ENCODE measurements at places on chromosomes 1 and 21.

DNA sequence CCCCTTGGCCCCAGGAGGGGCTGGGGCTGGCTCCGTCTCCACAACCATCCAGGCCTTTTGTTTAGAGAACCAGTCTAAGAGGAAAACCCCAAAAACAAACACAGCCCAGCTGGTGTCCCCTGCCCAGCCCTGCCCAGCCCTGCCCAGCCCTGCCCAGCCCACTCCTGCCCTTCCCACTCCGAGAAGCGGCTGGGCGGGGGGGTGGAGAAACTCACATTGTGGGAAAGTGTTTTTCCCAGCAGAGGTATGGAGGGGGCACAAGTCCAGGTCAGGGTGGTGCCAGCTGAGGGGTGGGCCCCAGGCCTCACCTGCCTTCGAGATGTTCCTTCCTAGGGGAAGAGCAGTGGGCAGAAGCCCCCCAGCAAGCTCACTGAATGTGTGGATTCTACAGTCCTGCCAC is 10.0 kb upstream of the FAM131C start:
- DNase-seq = no peak

DNA sequence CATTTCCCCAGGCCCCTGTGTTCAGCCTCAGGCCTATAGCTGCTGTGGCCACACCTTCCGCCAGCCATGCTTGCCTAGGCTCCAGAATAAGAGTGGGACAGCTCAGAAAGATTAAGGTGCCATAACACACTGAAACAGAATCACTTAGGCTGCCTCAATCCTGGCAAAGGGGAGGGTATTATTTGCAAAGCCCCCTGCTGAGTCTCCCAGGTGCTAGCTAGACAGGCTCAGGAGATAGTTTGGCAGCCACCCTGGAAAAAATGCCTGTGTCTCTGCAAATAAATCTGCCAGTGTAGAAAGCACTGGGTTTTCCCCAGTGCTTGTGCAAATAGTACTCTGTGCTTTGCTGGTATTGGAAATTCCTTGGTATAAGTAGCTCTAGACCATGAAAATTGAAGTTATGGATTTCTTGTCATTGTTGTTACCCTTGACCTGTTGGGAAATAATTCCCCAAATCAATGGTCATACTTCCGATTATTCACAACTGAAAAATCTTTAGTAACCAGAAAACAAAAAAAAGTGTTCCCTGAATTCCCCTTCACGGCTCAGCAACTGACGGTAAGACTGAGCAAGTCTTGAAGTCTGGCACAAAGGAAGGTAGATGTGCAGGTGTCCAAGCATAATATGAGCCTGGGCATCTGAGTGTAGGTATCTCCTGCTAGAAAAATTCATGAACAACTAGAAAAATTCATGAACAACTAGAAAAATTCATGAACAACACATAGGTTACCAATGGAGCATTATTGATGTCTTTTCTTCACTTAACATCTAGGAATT is 56.9 kb downstream of the PROX1 start:
- no peak for DNase-seq

DNA sequence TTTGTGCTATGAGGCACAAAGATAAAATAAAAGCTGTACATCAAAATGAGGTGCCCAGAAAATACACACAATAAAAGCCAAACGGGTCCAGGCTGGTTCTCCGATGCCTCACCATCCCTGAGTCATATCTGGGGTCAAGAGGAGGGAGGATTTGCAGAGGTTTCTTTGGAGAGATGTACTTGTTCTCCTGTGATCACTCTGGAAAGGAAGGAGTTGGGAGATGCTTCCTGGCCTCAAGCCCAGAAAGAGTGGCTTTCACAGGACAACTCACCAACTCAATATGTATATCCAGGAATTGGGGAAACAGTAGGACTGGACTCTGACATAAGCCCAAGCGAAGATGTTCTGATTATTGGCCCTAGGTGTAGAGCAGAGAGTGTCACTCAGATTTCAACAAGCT is 51.9 kb downstream of the DIPK1A start:
- no peak for DNase-seq

GRCh38 chr1:4075436-4076225 is 175.6 kb upstream of the C1orf174 start:
- DNase-seq = no peak

DNA sequence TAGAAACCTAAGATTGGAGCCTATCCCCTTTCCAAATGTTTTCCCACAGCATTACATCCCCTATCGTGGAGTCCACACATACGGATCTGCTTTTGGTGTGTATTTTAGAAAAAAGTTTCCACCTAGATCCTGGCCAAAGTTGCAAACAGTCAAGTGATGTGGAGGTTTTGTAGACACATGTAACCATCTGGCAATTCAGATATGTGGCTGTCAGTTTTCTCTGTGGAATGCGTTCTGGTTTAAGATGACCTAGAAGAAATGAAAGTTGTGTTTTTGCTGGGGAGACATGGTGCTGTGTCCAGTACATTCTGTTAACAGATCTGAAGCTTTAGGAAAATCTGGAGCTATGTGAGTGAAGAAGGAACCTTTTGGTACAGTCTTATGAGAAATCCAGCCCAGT is 14.8 kb downstream of the RNF220 start:
- no peak for DNase-seq

GRCh38 chr1:176801514-176802020 is 338.6 kb downstream of the PAPPA2 start:
- DNase-seq = no peak

DNA sequence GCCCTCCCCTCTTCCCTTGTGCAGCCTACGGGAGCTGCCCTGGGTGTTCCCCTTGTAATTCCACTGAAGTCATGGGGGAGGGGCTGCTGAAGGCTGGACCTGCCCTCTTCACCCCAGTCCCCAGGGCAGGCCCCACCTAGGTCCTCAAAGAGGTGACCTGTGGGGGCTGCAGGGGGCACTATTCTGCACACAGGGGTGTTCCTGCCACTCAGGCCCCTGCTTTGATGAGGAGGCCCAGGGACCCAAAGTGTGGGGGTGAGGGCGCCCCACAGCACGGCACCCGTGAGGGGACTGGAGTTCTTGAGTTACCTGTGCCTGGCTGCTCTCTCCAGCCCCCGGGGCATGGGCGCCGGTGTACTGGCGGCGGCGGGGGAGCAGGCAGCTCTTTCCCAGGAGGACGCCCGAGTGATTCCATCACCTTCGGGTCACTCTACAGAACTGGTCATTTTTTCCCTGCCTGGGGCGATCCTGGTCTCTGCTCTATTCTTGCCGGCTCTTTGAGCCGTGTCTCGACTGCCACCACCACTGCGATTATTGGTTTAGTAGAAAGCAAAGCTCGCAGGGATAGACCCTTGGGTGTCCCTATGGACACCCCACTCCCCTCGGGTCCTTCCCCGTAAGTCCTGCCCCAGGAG is 6.9 kb upstream of the PRDM16 start:
- DNase-seq = no peak

DNA sequence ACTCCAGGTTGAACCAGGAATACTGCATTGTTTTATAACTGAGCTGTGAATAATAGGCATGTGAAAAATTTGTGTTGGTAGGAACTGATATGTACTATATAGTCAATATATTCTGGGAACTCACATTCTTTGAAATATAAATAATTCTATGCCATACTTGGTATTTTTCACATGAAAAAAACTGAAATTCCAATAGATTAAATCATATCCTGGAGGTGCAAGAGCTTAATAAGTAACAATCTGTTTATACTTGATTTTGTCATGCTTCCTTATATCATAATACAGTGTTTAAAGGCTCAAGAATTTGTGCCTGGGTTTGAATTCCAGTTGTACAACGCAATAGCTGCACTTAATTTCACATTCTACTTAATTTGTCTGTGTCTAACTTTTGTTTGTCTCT is 387.0 kb downstream of the USP25 start:
- no peak for DNase-seq

GRCh38 chr1:78958711-78959110 is 47.8 kb downstream of the ADGRL4 start:
- DNase-seq = no peak

GRCh38 chr1:225509770-225510169 is 81.9 kb upstream of the LBR start:
- DNase-seq = no peak

DNA sequence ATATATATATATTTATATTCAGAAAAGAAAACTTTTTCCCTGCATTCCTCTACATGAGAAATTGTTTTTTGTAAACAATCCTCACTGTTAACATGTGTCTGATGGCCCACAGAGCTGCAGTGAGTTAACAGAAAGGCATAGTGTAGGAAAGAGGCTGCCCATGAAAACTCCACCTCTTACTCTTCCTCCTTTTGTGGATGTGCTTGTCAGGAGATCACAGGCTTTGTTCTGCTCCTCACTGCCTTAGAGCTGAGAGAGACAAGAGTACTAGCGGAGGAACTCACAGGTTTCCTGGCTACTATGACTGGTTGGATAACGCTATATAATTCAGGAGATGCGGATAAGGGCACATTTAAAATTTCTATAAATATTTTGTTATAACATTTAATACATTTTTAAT is 200.6 kb downstream of the BRINP3 start:
- DNase-seq = no peak

DNA sequence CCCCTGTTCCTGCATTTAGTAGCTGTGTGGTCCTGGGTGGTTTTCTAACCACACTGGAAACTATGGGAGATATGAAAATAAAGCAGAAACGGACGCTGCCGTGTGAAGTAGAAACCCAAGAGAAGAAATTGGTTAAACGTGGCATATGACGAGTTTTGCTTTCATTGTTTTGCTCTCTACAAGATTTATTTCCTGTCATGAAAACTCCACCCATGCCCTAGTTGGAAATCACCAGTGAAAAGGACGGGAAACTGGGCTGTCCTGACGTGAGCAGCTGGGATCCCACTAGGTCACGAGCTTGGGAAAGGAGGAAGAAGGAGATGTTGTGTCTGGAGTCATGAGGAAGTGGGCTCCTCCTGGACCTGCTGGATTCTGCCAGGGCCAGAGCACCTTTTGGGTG is 120.8 kb upstream of the GADD45A start:
- no peak for DNase-seq

DNA sequence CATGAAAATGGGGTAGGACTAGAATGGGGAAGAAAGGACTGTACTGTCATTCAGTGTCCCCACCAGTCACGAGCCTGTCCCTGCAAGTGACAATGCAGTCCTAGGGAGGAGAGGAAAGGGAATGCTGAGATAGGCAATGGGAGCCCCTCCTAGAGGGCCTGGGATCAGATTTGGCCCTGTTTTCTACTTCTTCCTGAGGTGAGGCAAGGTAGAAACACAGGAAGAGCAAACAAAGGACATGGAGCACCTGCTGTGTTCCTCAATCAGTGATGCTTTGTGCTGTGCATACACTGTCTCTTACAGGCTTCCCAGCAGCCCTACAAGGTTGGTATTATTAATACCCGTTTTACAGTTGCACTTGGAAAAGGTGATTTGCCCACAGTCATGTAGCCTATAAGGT is 6.1 kb downstream of the FABP3 start:
- no peak for DNase-seq

DNA sequence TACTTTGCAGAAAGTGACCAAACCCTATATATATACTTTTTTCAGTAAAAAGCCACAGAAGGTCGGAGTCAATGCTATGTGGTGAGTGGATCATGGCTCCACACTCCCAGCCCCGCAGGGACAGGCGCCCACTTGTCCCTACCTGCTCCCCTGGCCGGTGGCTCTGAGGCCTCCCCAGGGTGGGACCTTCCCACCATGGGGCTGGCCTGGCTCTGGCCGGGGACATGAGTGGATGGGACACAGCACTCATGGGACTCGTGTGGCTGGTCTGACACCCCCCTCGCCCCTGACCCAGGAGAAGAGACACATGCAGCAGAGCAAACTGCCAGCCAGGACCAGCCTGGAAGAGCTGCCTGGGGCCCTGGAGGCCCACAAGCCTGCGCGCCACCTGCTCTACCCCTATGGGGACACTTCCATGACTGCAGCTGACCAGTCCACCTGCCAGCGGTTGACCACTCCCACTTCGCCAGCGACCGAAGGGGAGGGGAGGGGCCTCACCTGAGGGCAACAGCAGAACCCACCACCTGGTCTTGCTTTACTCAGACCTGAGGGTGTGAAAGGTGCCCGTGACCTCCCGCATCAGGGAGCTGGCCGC is 2.2 kb downstream of the SPATC1L start:
- DNase-seq = no peak

- no peak for DNase-seq
Observed at GRCh38 chr21:31948676-31949075, 75.9 kb downstream of the HUNK start.

DNA sequence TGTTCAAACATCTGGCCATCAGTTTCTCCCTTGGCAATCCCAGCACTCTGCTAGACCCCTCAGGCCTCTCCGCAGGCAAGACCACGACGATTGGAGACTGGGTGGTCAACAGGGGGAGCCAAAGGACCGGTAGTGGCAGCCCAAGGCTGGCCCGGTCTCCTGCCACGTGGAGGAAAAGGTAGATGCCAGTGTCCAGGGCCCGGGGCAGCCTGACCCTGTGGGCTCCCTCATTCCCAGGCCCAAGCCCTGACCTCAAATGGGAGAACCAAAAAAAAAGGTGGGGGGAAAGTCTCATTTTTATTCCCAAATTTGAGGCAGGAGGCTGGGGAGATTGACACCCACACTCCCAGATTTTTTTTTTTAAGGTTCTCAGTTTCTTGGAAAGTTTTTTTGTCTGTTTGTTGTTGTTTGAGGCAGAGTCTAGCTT is 24.8 kb downstream of the S100A6 start:
- peak; percentile 72 for DNase-seq

GRCh38 chr1:175120511-175120910 is 52.9 kb downstream of the TNN start:
- no peak for DNase-seq

DNA sequence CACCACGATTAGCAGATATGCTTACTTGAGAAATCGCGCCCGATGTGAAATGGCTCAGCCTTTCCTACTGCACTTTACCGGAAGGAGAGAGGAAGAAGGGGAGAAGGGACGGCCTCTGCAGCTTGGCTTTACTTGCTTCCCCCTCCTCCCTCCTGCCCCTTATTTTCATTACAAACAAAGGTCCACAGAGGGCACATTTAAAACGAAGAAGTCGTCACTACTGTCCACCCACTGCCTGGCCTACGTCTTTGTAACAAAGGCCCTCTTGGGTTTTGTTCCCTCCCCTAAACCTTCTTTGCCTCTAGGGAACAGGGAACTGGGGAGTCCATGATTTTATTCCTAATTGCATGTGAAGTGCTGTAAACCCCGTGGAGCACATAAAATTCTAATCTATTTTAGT is 308.5 kb downstream of the LMX1A start:
- no peak for DNase-seq
